Thoracic aorta endothelial cell (primary cell): ENCODE measurements at places on chromosomes 2 and 18. TPM values are rescaled to one million over a fixed set of nuclear protein-coding genes. Genes with fewer than 3 reads are reported as not detected.

The BOLL gene
- not detected in 2 replicates for total RNA-seq

The HADHB gene
- 110 and 112 TPM in 2 replicates for total RNA-seq

The CTLA4 gene
- total RNA-seq: not detected in 2 replicates

The ADAM23 gene
- total RNA-seq: 9.0 and 11.2 TPM in 2 replicates

The LMAN1 gene
- 207 and 220 TPM in 2 replicates for total RNA-seq

The REG3G gene
- not detected in 2 replicates for total RNA-seq

The CASP10 gene
- total RNA-seq: 38.4 and 53.3 TPM in 2 replicates

The EML6 gene
- total RNA-seq: 0.72 and 0.80 TPM in 2 replicates

The LRRC30 gene
- not detected in 2 replicates for total RNA-seq

The ANKRD30B gene
- total RNA-seq: not detected in 2 replicates

The FRZB gene
- total RNA-seq: not detected in 2 replicates

The FSHR gene
- total RNA-seq: not detected in 2 replicates

The ST6GAL2 gene
- not detected in 2 replicates for total RNA-seq

The PTH2R gene
- 0.13 TPM in 1 of 2 replicates, not detected in the other for total RNA-seq

The CFAP65 gene
- not detected in 2 replicates for total RNA-seq

The GPR55 gene
- not detected in 2 replicates for total RNA-seq

The CDCA7 gene
- total RNA-seq: 22.7 and 31.7 TPM in 2 replicates

The SIX3 gene
- not detected in 2 replicates for total RNA-seq

The DCDC2C gene
- total RNA-seq: not detected in 2 replicates

The RBKS gene
- 0.40 and 0.79 TPM in 2 replicates for total RNA-seq
